ENCODE measurements at places on chromosomes 3 and 15. TPM values are rescaled to one million over a fixed set of nuclear protein-coding genes. Genes with fewer than 3 reads are reported as not detected.

- DNase-seq, result no peak
Observed at GRCh38 chr3:106860182-106860581, 517.1 kb upstream of the CCDC54 start.

DNA sequence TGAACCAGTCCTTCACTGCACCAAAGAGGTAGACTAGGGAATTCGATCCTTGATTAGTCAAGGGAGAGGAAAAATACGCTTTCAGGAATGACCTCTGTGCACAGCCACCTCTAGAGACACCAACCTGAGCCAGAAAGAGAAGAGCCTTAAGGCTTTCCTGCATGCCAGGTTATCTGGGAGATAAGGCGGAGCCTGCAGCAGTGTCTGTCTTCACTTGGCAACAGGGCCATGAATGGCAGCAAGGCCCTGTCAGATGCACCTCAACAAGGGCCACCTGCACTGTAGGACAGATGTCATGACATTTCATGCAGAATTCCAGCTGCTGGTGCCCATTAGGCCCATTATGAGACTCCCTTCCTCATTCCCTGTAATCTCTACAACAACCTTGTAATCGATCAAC lies 88.1 kb downstream of the MEX3B start:
- no peak for DNase-seq

DNA sequence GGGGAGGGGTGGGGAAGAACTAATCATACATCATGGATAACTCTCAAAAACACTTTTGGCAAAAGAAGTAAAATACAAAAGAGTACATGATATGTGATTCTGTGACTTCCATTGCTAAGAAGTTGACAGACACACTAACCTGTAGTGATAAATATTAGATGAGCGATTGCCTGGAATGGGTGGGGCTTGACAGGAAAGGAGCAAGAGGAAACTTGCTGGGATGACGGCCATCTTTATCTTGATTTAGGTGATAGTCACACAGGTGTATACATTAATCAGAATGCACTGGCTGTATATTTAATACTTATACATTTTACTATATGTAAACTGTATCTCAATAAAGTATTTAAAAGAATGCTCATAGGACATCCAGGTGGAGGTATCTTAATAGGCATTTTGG lies 13.1 kb downstream of the PARL start:
- no peak for DNase-seq

DNA sequence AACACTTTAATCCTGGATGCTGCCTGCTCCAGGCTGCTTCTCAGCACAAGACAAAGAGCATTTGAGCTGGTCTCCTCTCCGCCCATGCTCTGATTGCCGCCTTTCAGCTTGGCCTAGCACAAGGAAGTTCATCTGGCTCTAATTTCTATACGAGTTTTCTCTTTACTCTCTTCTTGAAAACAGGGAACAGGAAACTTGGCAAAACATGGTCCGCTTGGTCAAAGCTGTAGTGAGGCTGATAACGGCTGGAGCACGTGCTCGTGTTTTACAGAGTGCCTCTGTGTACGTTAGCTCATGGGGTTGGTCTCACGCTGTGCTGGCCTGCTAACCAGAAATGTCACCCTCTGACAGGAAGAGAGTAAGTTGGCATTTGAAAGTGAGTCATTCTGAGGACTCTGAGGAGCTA lies 19.2 kb downstream of the RARRES1 start:
- DNase-seq, result no peak

DNA sequence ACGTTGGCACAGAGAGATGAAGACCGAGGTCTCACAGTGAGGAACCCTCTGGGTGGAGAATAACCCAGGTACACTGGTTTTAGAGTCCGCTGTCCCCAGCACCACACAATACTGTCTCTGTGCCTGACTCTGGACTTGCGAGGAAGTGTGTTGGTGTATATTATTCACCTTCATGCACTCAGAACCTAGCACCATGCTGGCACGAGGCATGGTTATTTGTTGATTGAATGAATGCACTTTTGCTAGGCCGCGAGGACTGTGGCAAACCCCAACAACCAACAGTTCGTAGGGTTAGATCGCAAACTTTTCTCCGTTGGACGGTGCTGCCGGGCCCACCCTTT lies 484 bp upstream of the C3orf52 start:
- DNase-seq, result no peak

Gene CYP8B1
- not detected for total RNA-seq

Gene ITIH3
- total RNA-seq, result not detected

- no peak for DNase-seq
Observed at GRCh38 chr3:15116032-15116669, 17.2 kb upstream of the RBSN start.

- DNase-seq, result peak; percentile 77
Observed at GRCh38 chr15:41989573-41990242, 17.4 kb upstream of the EHD4 start.

Gene PAQR9
- not detected for total RNA-seq

DNA sequence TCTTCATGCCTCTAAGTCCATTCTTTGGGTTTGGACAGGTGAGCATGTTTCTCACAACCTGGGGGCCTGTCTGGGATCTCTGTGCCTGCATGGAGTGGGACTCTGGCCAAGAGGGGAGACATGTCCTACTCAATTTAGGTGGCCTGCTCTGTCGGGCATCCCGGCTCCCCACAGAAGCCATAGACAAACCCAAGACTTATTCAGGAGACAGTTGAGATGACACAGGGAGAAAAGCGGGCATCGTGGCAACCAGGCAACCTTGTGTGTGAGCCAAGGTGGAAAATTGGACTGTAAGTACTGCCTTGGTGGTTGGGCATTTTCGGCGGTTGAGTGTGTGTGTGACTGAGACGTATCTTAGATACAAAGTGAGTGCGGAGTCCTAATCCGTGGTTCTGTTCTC lies 40.5 kb downstream of the PPCDC start:
- no peak for DNase-seq

DNA sequence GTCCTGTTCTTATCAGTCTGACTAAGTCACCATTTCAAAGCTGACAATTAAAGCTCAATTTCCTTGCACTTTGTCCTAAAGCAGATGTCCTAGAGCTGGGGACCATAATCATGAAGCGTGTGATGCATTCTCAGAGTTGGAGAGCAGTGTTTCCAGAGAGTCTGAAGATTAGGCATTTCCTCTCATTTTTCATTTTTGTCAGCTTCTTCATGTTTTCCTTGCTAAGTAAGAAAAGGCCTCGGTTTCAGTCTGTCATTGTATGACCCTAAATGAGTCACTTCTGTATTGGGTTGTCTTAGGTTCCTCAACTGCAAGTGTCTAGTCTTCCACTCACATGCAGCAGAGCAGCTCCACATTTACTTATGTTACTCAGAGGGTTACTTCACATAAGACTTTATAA lies 257.2 kb upstream of the TPRG1 start:
- no peak for DNase-seq

- DNase-seq, result no peak
Observed at GRCh38 chr3:150739200-150739863, 23.6 kb downstream of the SIAH2 start.

DNA sequence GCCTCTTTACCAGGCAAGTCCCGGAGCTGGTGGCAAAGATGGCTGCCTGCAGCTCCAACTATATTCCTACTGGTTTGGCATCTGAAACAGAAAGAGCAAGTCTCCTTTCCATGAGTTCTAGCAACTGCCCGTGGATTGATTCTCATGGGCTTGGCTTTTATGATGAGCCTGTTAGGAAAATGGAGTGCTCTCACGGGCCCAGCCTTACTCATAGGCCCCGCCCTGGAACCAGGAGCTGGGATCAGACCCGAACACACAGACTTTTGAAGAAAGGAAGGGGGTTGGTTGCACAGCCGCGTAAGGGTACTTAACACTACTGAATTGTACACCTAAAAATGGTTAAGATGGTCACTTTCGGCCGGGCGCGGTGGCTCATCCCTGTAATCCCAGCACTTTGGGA lies 2.9 kb downstream of the NRROS start:
- DNase-seq, result no peak

- DNase-seq, result no peak
Observed at GRCh38 chr3:127411083-127411727, 123.4 kb upstream of the PRR20G start.

DNA sequence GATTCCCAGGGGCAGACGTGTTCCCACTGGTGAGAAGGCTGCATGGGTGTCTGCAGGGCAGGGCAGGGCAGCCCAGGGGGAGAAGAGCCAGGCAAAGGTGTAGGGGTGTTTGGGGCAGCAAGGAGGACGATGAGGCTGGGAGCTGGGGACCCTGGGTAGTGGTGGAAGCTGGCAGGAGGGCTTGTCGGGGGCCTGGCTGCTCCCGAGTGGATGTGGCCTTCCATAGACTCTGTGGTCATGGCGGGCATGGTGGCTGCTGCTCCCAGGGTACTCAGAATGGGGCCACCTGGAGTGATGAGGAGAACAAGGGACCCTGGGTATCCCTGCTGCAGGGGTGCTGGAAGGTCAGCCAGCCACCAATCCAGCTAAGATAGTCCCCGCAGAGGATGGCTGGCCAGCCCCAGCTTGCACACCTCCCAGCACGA lies 107.5 kb downstream of the WNT7A start:
- DNase-seq, result no peak

DNA sequence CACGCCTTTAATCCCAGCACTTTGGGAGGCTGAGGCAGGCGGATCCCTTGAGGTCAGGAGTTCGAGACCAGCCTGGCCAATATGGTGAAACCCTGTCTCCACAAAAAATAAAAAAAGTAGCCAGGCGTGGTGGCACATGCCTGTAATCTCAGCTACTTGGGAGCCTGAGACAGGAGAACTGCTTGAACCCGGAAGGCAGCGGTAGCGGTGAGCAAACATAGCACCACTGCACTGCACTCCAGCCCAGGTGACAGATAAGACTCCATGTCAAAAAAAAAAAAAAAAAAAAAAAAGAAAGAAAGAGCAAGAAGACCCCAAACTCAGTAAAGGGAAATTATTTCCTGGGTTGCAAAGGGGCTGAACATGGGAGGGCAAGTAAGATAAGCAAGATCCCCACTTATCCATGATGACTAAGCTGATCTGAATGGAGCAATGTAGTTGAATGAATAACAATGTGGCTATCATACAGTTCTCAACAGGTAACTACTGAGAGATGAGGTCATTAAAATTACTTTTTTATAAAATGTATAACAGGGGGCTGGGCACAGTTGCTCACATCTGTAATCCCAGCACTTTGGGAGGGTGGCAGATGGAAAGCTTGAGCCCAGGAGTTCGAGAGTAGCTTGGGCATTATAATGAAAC lies 46.0 kb downstream of the RBM15B start:
- no peak for DNase-seq

DNA sequence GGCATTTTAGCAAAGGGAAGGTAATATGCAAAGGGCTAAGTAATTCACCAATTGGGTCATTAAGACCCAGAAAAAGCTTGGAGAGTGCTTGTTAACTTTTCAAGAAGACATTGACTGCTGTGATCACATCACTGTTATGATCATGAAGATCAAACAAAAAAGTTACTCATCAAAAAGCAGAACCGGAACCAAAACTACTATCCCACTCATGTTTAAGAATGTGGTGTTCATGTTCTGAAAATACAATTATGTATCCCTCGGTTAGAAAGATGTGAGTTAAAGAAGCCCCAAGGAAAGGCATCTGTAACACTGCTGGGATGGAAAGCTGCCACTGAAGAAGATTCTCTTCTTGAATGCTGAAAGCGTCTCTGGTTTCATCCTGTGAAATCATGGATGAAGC lies 32.6 kb downstream of the BBX start:
- DNase-seq, result no peak

- DNase-seq, result no peak
Observed at GRCh38 chr15:78264304-78265136, at the start of gene DNAJA4. DNAJA4 (plus strand) TSS chr15:78264562; CDS start chr15:78264764, 202 bp downstream.

Gene DNASE1L3
- total RNA-seq, result 1.3 TPM

DNA sequence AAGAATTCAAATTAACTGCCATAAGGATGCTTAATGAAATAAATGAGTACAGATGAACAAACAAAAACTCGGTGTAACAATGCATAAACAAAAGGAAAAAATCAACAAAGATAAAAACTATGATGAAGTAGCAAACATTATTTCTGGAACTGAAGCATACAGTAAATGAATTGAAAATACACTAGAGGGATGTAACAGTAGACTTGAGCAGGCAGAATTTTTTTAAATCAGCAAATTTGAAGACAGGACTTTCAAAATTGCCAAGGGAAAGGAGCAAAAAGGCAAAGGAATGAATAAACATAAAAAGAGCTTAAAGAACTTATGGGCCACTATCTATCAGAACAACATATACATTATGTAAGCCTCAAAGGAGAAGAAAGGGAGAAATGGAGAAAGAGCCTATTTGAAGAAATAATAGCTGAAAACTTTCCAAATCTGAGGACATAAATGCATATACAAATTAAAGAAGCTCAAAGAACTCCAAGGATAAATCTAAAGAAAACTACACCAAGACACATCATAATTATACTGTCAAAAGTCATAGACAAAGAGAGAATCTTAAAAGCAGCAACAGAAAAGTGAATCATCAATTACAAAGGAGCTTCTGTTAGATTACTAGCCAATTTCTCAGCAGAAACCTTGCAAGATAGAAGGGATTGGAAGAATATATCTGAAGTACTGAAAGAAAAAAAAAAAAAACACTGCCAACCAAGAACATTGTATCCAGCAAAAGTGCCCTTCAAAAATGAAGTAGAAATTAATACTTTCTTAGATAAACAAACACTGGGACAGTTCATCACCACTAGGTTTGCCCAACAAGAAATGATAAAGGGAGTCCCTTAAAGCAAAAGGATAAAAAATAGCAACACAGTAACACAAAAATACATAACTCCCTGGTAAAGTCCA lies 15.5 kb downstream of the TOP2B start:
- DNase-seq, result peak; percentile 21

Gene PLCH1
- not detected for total RNA-seq

DNA sequence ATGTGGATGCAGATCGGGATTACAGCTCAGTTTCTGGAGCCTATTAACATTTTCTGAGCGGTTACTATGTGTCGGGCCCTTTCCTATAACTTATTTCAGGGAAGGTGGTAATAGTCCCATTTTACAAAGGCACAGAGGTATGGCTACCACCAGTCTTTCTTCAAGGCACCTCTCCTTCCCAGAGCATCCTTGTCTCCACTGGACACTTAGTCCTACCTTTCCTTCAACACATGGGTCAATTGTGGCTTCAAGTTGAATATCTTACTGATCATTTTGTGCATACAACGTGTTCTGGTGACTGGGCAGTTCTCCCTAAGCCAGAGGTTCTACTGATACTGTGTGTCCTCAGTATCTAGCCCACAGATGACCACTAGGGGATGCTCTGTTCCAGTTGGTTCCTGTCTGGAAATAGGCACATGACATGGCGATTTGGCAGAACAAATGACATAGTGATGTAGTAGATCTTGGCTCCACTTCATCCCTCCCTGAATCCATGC lies 60.7 kb upstream of the CMTM8 start:
- DNase-seq, result peak; percentile 69

Gene SCN11A
- total RNA-seq, result 0.22 TPM

- no peak for DNase-seq
Observed at GRCh38 chr15:68962465-68962864, 32.1 kb downstream of the SPESP1 start.

DNA sequence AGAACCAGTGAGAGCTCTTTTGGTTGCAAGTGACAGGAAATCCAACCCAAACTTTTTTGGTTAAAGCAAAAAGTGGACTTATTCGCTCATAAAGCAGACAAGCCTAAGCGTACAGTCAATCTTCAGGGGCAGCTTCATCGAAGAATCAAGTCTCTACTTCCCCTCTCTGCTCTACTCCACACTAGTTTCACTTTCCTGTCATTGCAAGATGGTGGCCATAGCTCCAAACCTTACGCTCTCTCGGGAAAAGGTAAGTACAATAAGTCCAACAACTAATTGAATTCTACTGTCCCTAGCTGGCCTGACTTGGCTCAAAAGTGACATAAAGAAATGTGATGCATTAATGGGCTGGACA lies 24.9 kb upstream of the ZNF710 start:
- no peak for DNase-seq

All from OCI-LY7 (cell line).